NCI-H2227 treated with DMSO at 0.1 percent for 48 hours (cell line): ENCODE measurements at places on chromosomes 7 and 10.

DNA sequence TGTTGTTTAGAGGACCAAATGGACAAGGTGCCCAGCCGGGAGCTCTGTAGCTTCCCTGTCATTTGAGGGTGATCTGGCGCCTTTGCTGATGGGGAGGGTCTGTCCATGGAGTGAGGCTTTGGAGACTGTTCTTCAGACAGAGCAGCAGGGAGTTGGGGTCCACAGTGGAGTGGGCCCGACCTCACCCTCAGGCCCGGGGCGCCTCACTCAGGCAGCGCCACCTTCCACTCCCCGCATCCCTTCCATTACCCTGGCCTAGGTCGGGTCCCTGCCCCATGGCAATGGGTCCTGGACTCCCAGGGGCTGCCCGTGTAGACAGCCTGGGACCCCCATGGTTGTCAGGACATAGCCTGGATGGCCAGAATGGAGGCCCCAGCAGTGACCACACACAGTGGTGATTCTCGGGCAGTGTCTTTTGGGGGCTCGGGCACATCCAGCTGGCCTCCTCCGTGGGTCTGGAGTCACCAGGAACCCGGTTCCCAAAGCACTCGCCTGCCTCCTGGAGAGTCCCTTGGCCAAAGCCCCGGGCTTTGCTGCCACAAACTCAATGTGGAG is 38.5 kb downstream of the TCERG1L start:
- no peak for DNase-seq

DNA sequence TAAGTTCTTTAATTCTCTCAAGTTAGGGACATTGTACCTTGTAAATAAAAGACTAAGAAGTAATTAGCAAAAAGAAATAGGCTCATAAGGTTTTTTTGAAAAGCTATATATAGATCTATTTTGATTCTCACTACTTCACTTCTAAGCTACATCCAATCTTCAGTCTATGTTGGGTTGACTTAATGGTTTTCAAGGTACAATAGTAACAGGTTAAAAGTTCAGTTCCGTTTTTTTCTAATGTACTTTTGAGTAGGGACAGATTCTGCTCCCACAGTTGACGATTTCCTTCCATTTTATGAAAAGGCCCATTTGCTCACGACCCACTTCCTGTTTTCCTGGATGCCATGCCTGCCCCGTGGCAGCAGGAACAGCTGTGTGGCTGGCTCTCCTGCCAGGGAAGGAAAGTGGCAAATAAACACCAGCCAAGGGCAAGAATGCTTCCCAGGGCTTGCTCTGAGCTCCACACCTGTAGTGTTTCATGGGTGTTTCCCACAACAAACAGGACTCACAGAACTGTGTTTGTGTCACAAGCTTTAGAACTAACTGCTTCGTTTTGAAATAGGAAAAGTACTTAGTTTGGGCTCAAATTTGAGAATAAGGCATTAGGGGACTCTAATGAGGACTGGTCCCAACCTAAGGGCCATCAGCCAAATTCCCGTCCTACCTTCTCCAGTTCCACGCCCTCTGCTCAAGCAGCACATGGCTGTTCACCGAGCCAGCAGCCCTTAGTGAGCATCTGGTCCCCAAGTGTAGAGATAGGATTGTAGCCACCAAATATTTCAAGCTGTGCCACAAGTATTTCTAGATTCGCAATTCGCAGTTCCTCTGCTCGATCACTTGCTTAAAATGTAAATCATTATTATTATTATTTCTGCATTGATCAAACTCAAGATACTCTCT is 240.7 kb downstream of the COBL start:
- no peak for DNase-seq

- DNase-seq: no peak
Measured at GRCh38 chr10:13291821-13292773, 7.8 kb downstream of the PHYH start.

- no peak for DNase-seq
Measured at GRCh38 chr7:158072991-158073730, 514.5 kb downstream of the PTPRN2 start.
